ENCODE measurements at places on chromosomes 6 and 20.

DNA sequence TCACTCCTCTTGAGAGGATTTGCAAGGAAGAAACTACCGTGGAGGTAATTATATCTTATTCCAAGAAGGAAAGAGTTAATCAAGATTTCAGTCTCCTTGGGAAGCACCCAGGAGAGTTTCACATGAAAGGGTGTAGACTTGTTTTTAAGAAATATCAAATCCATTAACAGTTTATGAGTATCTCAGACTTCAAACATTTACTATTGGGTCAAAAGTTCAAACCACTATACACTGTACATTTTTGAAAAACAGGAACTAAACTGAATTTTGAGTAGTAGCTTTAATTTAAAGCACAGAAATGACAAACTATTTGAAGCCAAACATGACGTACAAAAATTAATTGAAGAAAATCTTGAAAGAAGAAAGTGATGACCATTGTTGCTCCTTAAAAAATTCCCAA lies 164.0 kb downstream of the FOXC1 start:
- no peak for DNase-seq

GRCh38 chr6:166670894-166671293 lies 43.8 kb upstream of the RPS6KA2 start:
- no peak for DNase-seq

- no peak for DNase-seq
These were observed 122.2 kb downstream of the KIF13A start for GRCh38 chr6:17865243-17865642.

DNA sequence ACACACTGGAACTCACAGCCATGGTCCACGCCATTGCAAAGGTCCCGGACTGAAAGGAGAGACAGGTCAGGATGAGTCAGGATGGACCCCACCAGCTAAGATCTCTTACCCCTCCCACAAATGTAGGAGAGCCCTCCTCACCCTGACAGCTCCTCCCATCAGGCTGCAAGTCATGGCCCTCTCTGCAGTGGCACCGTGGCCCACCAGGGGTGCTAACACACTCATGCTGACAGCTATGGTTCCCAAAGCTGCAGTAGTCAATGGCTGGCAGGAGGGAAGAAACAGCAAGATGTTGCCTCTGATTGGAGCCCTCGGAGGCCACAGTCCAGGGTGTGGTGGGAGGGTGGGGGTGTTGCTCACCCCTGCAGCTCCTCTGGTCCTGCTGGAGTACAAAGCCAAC lies 5.7 kb upstream of the RBPJL start:
- peak; percentile 58 for DNase-seq

- DNase-seq, result no peak
These were observed 3.9 kb downstream of the SYTL3 start for GRCh38 chr6:158653577-158654354.

DNA sequence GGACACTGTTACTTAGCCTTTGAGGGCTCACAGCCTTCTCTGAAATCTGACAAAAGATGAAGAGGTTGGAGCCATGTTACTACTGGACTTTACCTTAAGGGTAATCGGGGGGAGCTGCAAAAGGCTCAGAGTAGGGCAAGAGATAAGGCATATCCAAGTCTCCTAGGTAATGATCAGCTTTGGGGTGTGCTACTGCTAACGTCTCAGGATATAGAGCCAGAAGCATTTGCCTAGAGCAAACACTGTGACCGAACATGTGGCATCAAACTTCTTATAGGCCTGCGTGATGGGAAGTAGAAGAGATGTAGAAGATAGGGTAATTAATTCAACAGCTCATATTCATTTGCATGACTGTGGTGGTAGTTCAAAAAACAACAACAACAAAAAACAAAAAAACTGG lies 11.1 kb downstream of the UBE2V1 start:
- DNase-seq, result no peak

DNA sequence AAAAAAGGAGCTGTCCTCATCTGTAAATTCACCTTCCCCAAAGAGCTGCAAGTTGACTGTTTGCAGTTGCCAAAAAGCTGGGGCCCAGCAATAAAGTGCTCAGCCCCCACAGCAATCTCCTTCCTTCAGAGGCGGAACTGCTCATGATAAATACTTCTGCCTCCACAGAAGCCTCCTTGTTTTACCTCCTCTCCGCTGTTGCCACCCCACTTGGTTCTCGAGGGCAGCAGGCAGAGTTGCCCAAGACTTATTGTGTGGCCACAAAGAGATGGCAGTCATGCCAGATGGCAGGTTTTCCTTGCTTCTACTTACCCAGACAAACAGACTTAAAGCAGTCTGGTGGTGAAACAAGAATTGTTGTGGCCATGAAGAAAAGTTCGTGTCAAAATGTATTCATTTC lies 66.3 kb downstream of the SLX4IP start:
- DNase-seq, result no peak

GRCh38 chr6:42450477-42451332 lies 1.0 kb downstream of the TRERF1 start:
- no peak for DNase-seq

- no peak for DNase-seq
These were observed 16.5 kb downstream of the MTHFD1L start for GRCh38 chr6:150881911-150882481.

DNA sequence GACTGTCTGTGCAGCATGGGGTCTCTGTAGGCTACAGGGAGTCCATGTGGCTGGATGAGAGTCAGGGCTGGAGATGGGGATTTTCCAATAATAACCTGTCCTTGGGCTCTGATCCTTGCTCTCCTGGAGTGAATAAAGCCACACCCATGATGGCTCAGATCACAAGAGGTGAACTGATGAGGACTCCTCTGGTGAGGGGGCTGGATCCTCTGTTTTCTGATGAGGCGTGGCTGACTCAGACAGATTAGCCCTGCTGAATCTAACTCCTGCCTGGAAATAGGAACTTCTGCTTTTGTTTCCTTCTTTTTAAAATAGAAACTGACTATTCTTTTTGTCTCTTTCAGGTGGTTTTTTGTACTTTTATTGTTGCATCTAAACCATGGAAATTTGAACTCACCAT lies 27.0 kb downstream of the CST9L start:
- DNase-seq, result no peak

DNA sequence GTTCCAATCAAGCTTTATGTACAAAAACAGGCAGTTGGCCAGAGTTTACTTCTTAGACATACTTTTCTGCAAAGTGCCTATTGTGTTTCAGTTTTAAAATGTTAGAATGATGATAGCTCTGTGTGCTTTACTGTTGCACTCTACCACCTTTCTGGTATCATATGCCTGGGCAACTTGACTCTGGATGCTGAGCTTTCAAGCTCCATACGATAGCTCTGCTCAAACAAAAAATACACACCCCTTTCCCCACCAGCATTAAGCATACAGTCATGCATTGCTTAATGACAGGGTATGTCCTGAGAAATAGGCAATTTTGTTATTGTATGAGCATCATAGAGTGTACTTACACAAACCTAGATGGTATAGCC lies 123.1 kb downstream of the RCAN2 start:
- no peak for DNase-seq

DNA sequence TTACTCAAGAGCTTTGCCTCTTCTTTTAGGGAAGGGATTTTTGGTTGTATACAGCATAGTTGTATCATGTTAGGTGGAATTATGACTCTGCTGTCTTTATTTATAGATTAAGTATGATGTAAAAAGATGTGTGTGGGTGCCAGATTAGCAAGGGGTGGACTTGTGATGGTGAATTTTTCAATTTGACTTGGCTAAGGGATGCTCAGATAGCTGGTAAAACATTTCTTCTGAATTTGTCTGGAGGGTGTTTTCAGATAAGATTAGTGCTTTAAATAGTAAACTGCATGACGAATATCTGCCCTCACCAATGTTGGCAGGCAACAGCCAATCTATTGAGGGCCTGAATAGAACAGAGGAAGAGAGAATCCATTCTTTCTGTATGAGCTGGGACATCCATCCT lies 173.3 kb upstream of the TNFAIP3 start:
- no peak for DNase-seq

GRCh38 chr6:42784717-42785498 lies 3.1 kb downstream of the BICRAL start:
- DNase-seq, result no peak

DNA sequence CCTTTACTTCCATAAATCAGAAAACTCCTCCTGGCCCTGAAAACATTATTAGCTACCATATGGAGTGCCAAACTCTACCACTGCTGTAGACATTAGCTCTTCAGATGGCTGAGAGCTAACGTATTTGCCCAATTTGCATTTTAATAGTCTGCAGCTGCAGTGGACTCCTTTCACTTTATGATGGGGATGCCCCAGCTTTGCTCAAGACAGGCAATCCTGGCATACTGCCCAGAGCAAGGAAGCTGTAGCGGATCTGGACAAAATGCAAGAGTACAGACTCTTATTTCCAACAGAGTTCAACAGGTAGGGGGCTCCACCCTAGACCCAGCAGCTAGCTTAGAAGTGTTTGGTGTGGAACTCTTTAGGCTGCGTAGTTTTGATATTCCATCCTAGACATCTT lies 246.7 kb downstream of the FOXC1 start:
- DNase-seq, result peak; percentile 12

- DNase-seq, result peak; percentile 17
These were observed 10.3 kb downstream of the KIZ start for GRCh38 chr20:21136015-21136732.

DNA sequence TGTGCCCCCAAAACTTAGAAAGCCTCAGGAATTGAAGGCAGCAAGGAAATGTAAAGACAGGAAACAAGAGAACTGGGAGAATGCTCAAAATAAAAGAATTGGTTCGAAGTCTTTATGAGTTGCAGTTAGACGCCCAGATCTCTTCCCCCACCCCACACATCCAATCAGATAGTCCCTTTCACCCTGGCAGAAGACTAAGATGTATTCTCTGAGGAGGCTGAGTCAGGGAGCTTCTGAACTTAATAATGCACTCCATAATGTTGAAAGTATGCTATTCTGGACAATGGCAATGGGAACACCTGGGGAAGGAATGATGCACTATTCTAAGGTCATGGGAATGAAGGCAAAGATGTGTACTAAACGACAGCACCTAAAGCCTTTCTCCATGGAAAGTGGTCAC lies 173.6 kb downstream of the MTFR2 start:
- no peak for DNase-seq

- no peak for DNase-seq
These were observed 184.5 kb downstream of the PDE7B start for GRCh38 chr6:136036071-136036380.

DNA sequence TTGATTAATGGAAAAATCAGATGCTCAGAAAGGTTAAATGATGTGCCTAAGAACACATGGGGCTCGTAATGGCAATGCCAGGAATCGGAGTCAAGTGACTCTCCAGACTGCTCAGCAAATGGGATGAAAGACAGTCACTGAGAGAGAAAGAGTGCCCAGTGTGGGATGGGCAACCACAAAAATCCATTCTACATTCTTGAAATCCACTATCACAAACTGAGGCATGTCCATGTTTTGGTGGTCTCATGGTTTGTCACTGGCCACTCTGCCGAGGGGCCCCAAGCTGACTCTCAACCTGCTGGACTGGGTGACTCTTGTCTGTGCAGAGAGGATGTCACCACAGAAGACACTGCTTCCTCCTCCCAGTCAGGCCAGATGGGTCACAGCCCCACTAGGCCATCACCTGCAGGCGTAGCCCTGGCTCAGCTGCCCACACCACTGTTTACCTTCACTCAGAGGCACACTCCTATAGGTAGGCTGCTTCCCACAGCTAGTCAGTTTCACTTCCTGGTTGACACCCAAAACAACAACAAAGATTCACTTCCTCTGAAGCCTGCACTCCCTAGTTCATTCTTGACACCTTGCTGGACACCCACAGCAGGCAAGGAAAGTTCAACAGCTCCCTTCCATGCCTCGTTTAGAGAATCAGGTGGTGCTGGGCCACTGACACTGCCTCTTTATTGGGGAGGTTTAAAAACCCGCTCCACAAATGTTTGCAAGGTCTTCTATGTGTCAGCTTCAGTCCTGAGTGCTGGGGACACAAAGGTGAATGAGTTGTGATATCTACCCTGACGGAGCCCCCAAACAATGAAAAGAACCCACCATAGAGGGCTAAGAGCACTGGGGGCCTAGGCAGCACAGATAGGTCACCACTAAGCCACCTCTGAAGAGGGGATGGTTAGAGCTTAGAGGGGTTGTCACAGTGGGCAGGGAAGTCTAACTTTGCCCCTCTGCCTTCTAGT lies 21.7 kb downstream of the MAP1LC3A start:
- DNase-seq, result no peak

DNA sequence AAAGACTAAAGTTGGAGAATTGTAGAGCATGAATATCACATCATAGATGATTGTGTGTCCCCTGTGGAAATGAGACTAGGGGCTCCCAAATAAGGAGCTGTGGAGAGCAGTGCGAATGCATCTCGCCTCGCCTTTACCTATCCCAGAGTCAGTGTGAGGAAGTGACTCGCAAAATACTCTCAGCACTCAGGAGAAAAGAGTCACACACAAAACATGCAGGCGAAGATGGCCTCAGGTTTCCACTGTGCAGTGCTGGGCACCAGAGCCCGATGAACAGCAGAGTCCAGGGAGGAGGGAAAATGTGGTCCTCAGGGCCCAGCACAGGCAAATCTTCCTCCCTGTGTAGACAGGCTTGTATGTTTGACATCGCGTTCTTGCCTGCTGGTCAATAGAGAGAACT lies 126.5 kb upstream of the AFDN start:
- DNase-seq, result no peak

DNA sequence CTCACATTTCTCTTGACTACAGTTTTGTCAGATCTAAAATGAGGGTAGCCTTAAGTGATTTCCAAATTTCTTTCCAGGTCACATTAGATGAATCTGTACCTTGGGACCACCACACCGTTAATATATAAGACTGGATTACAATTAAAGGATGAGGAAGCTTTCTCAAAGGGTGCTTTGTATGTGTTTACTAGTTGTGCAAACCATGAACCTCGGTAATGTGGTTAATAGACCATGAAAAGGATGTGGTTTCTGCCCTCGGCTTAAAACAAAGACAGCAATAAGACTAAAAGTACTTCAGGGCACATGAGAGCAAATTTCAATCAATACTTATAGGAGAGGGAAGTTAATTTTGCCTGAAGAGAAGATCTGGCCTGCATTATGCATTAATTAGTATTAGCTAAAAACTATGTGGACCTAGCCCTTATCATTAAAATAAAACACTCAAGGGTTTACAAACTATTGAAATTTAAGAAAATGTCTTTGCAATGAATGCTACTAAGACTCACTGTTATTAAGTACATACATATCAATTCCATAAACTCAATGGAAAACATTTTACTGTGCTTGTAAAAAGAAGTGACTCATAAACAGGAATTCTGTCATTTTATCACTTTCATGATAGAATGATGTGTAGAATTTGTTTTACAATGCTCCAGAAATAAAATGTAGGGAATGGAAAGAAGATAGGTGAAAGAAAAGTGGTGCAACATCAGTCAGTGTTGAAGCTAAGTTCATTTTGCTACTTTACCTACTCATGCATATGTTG lies 936 bp upstream of the TMX4 start:
- DNase-seq, result no peak

DNA sequence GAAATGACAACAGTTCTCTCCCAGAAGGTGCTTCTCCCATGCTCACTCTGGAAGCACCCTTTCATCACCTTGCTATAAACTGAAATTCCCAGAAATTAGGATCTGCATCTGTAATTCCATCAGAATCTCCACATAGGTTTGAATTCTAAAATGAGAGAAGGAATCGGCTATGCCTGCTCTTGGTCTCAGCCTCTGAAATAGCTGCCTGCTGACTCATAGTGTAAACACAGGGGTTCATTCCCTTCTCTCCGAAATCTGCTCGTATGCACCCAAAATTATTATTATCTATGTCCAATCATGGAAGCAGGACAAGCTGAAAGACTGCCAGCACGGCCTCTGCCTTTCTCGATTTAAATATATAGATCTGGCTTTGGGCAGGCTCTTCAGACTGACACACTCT lies 74.6 kb upstream of the TAB2 start:
- no peak for DNase-seq

- DNase-seq, result no peak
These were observed 8.9 kb upstream of the CHD6 start for GRCh38 chr20:41627001-41627495.

- DNase-seq, result no peak
These were observed 23.7 kb upstream of the SLC23A2 start for GRCh38 chr20:5024982-5025381.

Data from GM12891 (cell line).